ENCODE measurements at places on chromosomes 12 and 14.
A peak's percentile ranks its signal among the peaks of the same experiment; 100 is the strongest.

DNA sequence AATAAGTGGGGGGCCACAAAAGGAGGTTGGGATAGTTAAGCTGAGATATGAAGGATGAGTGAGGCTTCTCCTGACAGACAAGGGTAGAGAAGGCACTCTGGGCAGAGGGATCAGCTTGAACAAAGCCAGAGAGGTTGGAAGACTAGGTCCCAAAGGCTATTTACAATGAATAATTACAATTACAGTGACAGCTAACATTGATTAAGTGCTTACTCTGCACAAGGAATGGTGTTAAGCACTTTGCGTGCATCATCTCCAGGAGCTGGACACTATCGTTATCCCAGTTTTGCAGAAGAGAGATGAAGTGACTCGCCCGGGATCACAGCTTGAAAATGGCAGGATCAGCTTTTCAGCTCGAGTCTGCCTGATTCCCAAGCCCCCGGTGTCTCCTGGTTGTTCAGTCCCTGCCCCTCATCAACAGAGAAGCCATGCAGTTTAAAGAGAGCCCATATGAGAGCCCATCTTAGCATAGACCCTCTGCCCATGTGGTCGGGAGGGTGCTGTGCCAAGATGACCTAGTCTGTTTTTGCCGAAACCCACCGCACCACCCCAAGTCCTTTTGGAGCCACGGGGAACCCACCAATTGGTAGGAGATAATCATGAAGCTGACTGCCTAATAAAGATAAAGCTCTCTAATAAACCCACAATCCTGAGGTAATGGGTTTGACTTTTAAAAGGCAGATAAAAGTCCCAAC is 89.9 kb upstream of the HSPB8 start:
- DNase-seq, result no peak

DNA sequence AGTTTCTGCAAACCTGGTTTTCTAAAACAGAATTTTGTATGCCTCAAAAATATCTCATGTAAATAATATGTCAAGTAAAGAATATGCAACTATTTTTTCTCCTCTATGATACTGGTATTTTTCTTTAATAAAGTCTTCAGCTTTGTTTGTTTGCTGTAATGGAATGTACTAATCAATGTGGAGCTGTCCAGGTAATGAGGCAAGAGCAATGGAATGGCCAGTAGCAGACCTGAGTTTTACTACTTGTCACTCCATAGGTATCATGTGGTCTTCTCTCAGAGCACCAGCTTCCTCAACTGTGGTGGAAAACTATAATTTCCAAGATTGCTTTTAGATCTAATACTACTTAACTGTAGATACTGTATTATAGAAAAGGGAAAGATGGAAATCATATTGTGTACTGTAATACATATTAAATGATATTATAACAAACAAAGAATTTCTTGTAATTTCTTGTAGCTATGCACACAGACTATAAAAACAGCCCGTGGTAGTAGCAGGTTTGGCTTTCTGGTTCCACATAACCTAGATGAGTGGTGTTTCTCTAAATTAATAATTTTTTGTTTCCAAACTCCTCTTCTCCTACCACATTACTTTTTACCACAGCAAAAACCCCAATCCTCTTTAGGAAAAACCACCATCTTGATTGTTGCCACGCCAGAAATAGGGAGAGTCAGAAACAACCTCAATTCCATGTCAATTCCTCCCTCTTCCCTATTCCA is 70.6 kb downstream of the KIF21A start:
- DNase-seq, result no peak

DNA sequence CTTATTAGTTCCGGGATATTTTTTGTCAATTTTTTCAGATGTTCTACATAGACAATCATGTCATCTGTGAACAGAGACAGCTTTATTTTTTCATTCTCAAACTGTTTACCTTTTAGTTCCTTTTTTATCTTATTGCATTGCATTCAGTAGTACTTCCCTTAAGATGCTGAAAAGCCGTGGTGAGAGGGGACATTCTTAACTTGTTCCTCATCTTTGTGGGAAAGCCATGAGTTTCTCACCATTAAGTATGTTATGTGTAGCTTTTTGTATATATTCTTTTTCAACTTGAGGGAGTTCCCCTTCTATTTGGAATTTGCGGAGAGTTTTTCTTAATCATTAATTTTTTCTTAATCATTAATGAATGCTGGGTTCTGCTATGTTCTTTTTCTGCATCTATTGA is 1727.1 kb upstream of the SEL1L start:
- DNase-seq, result no peak

DNA sequence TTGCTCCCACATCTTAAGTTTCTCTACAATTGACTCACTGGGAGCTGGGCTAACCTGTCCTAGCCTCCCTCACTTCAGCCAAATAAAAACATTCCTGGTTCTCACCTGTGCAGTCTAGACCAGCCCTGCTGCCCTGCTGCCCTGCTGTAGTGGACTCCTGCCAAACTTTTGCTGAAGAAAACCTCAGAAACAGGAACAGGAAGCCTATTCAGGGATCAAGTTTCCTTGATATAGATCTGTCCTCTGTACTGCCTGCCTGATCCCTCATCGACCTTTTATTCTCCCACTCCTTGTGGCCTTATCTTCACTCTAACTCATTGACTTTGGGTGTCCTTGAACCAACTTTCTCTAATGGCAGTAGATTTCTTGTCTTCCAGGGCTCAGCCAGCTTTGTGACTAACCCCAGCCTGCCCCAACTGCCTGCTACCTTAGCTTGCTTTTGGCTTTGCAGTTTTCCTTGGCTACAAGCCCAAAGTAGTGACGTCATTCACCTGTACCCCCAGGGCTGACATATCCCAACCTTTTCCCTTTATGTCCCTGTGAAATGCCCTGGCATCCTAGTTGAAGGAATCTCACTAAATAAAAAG is 234.8 kb downstream of the DUSP6 start:
- DNase-seq, result no peak

DNA sequence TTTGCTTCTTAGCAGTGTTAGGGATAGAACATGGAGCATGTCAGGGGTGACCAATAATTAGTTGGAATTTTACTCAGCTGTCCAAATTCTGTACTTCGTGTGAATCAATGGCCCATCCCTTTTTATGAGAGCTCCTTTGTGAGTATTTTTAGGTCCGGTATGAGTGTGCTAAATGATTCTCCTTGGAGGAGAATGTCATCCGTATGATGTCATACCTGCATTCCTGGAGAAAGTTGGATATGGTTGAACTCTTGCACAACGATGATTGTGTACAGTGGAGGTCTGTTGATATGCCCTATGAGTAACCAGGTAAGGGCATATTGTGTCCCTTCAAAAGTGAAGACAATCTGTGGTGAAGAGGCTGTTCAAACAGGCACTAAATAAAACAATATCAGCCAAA is 400.8 kb downstream of the GXYLT1 start:
- no peak for DNase-seq

GRCh38 chr12:107459641-107460040 is 226.0 kb upstream of the PWP1 start:
- no peak for DNase-seq

DNA sequence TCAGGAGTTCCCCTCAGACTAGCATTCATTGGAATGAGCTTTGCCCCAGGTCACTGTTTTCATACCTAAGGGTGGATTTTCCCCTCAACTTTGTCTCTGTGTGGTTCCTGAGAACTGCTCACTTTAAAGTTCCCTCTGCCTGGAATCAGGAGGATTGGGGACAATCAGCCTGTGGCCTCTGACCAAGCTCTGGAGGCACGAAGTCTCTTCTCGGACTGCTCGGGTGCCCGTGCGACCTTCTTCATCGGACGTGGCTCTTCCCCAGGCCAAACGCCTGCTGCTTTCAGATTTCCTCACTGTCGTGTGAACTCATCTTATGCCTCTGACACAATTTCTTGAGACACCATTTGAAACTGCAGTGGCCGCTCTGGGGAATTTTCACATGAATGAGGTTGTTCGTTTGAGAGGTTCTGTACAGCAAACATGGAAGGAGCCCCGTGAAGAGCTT is 153.7 kb upstream of the PZP start:
- peak; percentile 25 for DNase-seq

- DNase-seq, result no peak
Observed at GRCh38 chr14:60848066-60848465, 113.5 kb downstream of the MNAT1 start.

GRCh38 chr12:104416136-104416535 is 40.6 kb upstream of the CHST11 start:
- no peak for DNase-seq

GRCh38 chr12:130117233-130117632 is 45.0 kb upstream of the FZD10 start:
- DNase-seq, result no peak

DNA sequence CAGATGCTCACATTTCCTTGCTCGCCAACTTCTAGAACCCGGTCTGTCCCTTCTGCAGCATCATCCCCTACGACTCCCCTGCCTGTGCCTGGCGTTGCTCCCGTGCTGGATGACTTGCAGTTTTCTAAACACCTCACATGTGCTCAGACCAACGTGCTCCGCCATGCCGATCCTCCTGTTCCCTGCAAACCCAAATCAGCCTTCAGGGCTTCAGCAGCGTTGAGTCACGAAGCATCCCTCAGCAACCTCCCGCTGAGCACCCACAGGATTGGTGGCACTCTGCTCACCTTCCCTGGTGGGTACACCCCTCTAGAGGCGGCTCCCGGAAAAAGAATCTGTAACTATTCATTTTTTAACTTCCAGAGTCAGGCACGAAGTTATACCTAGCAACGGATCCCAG is 2.8 kb upstream of the PIWIL1 start:
- DNase-seq, result no peak

- DNase-seq, result no peak
Observed at GRCh38 chr14:34640826-34641225, 10.9 kb upstream of the SNX6 start.

All from activated T-cell treated with anti-CD3 and anti-CD28 coated beads, Interleukin-2, amount 50 U/mL, for 48 hours (primary cell).